ENCODE measurements at places on chromosomes 16 and 17.
A peak's percentile ranks its signal among the peaks of the same experiment; 100 is the strongest.

GRCh38 chr17:51442088-51442865 is 181.9 kb downstream of the UTP18 start:
- no peak for DNase-seq

DNA sequence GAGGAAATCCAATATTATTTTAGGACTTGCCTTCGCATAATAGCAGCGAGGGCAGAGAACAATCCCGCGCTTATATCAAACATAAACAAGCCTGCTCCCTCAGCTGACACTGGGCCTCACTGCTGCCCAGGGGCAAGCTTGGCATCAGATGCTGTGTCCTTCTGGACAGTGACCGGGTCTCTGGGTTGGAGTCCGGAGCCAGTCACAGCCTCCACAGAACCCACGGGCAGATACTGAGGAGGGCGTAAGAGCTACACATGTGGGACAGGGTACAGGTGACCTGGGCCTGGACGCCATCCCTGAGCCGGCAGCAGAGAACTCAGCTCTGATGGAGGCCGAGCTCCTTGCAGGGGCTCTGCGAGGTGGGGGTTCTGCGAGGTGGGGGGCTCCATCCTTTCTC is 14.7 kb upstream of the ZNF469 start:
- DNase-seq, result no peak

GRCh38 chr16:28104404-28104803 is 40.9 kb upstream of the GSG1L start:
- DNase-seq, result no peak

GRCh38 chr17:16438173-16438556 is 22.8 kb downstream of the TRPV2 start:
- DNase-seq, result no peak

- peak; percentile 79 for DNase-seq
These were observed 187.0 kb downstream of the CCDC182 start for GRCh38 chr17:57557834-57558681.

GRCh38 chr17:29565643-29566472 is 979 bp downstream of the ABHD15 start:
- DNase-seq, result no peak

DNA sequence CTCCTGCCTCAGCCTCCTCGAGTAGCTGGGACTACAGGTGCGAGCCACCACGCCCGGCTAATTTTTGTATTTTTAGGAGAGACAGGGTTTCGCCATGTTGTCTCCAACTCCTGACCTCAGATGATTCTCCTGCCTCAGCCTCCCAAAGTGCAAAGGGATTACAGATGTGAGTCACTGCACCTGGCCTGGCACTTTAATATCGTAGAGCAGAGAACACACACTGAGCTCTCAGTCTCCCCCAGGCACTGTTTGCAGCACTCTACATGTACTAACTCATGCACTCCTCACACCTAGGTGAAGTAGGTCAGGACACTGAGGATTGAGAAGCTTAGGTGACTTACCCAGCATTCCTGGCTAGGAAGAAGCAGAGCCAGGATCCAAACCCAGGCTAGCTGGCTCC is 15.0 kb downstream of the C17orf100 start:
- DNase-seq, result no peak

DNA sequence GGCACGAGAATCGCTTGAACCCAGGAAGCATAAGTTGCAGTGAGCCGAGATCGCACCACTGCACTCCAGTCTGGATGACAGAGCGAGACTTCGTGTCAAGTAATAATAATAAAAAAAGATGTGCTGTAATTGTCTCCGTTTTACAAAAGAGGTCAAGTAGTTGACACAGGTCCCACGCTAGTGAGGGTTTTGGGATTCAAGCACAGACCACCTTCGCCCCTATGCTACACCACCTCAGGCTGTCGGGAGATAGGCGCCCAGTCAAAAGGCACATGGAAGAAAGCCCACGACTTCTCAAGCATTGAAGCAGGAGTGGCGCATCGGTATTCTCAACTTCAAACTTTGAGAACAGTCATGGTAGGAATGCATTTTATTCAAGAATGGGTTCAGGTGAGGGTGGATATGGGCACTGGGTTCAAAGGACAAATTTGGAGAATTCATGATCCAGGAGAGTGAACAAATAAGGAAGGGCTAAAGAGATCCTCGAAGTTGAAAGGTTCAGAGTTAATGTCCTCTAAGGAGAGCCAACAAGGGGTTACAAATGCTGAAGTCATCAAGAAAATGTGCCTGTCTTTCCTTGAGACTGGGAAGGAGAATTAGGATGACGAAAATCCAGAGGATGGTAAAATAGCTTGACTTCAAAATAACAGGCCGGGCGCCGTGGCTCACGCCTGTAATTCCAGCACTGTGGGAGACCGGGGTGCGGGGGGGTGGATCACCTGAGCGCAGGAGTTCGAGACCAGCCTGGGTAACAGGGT is 1.4 kb upstream of the AMZ2 start:
- no peak for DNase-seq

- DNase-seq, result no peak
These were observed 44.8 kb upstream of the IRX3 start for GRCh38 chr16:54331241-54332002.

- DNase-seq, result no peak
These were observed 10.3 kb upstream of the RAB11FIP4 start for GRCh38 chr17:31381165-31381668.

DNA sequence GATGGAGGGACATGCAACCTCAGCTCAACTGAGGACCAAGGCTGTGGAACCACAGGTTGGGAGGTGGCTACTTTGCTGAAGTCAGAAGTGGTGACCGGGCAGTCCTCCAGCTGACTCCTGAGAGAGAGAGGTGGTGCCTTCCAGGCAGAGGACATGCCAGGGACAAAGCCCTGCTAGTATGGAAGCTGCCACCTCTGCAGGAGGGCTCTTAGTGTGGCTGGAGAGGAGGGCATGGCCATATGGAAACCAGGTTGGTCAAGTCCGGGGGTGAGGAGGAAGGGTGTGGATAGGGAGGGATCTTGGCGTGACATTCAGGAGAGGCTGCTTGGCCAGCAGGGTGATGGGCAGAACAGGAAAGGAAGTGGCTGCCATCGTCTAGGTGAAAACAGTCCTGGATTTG is 5.7 kb downstream of the C16orf86 start:
- no peak for DNase-seq

GRCh38 chr16:27994686-27995085 is 68.8 kb downstream of the GSG1L start:
- DNase-seq, result no peak

DNA sequence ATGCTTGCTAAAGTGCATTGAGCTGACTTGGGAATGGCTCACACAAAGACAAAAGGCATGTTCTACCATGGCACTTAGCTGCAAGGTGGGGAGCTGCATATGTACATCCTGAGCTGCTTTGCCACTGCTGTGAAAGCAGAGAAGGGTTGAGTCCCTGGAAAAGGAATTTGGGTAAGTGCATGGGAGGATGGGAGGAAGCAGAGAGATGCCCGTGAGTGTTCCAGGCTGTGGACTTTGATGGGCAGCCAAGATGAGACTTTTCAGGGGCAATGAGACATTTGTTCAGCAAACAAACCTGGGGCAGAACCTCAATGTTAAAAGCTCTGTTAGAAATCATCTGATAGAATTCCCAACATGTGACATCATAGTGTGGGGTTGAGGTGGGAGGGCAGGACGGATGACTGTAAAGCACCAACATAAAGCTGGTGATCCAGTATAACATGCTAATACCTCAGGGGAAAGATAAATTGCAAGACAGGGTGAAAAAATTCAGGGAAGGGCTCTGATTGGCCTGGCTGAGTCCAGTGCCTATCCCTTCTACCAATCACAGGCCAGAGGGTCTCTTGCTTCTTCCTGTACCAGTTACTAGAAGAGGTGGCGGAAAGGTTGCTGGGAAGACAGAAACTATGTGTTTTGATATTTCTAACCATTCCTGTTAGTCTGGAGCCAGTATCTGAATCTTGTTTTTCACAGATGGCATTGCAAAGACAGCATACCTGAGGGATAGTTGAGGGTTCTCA is 163.2 kb downstream of the UTP18 start:
- DNase-seq, result peak; percentile 46

GRCh38 chr16:30335598-30336474 is 19.3 kb downstream of the CD2BP2 start:
- DNase-seq, result no peak

GRCh38 chr16:11323551-11324336 is 21.5 kb upstream of the RMI2 start:
- no peak for DNase-seq

- no peak for DNase-seq
These were observed 89.4 kb upstream of the TNRC6C start for GRCh38 chr17:77869041-77869599.

DNA sequence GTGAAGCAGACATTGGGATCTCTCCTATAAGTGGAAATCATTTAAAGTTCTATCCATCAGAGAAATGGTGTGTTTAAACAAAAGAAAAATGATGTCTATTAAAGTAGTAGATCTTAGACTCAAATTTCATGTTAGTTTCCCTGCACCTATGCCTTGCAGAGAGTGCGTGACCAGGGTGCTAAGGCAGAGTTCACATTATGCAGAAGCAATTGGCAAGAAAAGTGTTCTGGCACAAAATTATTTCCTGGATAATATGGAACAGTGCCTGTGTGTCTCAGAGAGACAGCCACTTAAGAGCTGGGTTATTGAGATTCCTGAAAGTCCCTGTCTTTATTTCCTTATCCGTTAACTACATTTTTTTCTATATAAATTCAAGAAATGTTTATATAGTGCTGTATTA is 457.0 kb downstream of the CDH8 start:
- no peak for DNase-seq

DNA sequence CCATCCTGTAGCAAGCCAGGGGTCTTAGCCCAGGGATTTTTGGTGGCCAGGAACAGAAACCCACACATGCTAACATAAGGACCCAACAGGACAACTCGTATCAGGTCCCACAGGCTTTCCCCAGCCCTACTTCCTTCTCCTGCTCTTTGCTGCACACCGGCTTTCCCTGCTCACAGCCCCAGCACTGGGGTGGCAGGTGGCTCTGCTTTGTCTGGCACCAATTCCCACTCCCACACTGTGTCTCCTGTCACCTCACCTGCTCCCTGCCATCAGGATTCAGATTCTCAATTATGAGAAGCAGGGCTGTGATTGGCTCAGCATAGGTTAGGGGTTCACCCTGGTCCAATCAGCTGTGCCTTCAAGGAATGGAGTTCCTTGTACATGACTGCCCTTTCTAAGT is 94.1 kb downstream of the TMEM132E start:
- DNase-seq, result no peak

GRCh38 chr17:57432507-57433277 is 176.4 kb downstream of the MSI2 start:
- DNase-seq, result no peak

- DNase-seq, result no peak
These were observed 19.1 kb downstream of the TRARG1 start for GRCh38 chr17:1298606-1299005.

- DNase-seq, result peak; percentile 71
These were observed 424 bp downstream of the HOXB2 start for GRCh38 chr17:48544349-48545021.

DNA sequence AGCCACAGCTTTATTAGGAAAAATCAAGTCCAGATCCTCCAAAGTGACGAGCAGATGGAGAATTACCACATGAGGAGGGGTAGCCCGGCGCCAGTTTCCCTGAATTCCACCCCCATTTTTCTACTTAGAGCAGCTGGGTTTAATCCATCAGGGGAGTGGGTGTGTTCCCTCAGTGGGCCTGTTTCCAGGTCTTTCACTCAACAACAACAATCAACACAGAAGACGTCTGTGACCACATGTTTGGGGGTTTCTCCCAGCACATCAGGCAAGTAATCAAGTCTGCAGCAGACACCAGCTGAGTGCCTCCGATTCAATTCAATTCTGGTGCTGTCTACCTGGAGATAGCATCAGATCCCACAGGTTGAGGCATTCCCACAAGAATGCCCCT is 6.8 kb downstream of the SLC6A2 start:
- DNase-seq, result no peak

DNA sequence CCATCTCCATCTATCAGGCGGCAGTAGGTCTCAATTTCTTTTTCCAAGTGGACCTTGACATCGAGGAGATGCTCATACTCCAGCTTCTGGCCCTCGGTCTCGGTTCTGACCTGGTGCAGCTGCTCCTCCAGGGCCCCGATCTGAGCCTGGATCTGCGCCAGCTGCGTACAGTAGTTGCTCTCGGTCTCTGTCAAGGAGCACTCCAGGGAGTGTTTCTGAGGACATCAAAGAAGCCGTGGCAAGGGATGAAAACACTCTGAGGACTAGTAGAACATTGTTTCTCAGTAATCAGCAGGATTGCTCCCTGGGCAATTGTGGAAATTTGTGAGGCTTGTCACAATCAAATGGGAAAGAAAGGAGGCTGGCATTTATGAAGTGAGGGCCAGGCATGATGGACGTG is 5.9 kb downstream of the KRT28 start:
- no peak for DNase-seq

DNA sequence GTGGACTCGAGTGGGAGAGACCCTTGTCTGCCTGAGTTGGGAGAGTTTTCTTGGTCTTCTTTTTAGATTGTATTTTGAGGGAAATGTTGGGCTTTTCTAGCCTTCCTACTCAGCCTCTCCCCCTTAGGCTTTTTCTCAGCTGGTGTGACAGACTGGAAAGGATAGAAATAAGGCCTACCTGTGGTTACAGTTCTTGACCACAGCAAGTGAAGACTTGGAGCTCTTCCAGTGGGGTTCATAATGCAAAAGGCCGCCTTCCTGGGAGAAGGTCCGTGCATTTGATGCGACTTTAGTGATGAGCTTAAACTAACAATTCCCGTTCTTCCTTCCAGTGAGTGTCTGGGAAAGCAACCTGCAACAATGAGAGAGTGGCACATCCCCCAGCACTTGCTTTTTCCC is 56.8 kb downstream of the B9D1 start:
- DNase-seq, result no peak

GRCh38 chr17:75088465-75089417 is 987 bp downstream of the SLC16A5 start:
- no peak for DNase-seq

GRCh38 chr17:69170377-69170776 is 28.7 kb upstream of the ABCA6 start:
- DNase-seq, result no peak

GRCh38 chr17:60390925-60391470 is 935 bp downstream of the USP32 start:
- DNase-seq, result peak; percentile 37

DNA sequence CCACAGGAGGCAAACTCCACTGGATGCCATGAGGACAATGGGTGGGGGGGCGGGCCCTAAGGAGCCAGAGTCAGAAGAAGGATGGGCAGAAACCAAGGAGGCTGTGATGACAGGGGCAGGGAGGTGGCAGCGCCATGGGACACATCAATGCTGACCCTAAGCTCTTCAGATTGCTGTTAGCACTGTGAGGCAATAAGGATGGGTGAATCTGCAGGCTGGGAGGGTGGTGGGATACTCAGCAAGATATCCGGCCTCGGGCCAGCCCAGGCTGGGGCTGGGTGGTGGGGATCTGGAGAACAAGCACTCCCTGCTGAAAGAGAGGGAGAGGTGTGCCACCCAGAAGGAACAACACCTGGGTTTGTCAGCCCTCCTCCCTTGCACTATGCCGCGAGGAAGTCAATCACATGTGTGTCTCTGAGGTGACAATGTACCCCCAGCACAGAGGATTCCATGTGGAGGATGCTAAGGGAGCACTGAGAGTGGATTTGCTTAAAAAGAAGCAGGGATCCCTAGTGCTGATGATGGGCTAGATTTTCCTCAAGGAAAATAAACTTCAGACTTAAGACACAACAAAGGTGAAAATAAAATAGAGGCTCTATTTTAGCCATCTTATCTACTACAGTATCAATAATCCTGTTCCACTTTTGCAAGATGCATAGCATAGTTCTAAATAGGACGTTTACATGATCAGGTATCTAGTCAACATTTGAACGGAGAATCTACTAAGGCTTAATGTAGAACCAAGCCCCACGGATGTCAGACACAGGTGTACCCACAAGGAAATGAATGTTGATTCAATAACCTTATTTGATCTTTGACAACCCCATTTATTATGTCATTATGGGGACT is 22.6 kb downstream of the SMPD3 start:
- no peak for DNase-seq
